Endothelial cell (in vitro differentiated cells): ENCODE measurements at places on chromosomes 11 and 22.

- peaks cover 15% of the 10 kb centered on the region for H3K36me3 ChIP-seq
- no peaks in the 10 kb centered on the region for H3K4me1 ChIP-seq
- no peaks in the 10 kb centered on the region for H3K27me3 ChIP-seq
- no peak for DNase-seq
- H3K4me3 ChIP-seq: no peak overlapping the region
Observed at GRCh38 chr11:74138021-74138420, 32.8 kb downstream of the C2CD3 start.

DNA sequence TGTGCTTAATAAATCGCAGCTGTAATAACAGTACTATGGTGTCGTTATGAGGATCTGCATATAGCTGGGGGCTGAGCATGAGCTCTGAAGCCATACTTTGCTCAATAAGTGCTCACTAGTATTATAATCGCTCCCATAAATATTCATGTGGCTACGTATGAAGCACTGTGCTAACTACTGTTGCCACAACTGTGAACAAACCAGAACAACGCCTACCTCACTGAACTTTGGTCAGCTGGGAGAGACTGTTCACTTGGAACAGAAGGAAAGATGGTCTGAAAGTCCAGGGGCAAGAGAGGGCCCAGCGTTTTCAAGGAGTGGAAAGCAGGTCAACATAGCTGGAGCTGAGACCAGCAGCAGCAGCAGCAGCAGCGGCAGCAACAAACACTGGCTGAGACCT is 141.6 kb downstream of the EFCAB6 start:
- H3K4me3 ChIP-seq: no peak overlapping the region
- no peaks in the 10 kb centered on the region for H3K27me3 ChIP-seq
- no peak overlapping the region for H3K27ac ChIP-seq
- H3K36me3 ChIP-seq: no peaks in the 10 kb centered on the region
- no peaks in the 10 kb centered on the region for H3K4me1 ChIP-seq
- DNase-seq: no peak

GRCh38 chr11:124919898-124920297 is 848 bp downstream of the HEPN1 start:
- no peaks in the 10 kb centered on the region for H3K36me3 ChIP-seq
- no peak overlapping the region for H3K4me3 ChIP-seq
- H3K27ac ChIP-seq: no peak overlapping the region
- peaks cover 15% of the 10 kb centered on the region for H3K27me3 ChIP-seq
- peaks cover 10% of the 10 kb centered on the region for H3K4me1 ChIP-seq
- DNase-seq: no peak

DNA sequence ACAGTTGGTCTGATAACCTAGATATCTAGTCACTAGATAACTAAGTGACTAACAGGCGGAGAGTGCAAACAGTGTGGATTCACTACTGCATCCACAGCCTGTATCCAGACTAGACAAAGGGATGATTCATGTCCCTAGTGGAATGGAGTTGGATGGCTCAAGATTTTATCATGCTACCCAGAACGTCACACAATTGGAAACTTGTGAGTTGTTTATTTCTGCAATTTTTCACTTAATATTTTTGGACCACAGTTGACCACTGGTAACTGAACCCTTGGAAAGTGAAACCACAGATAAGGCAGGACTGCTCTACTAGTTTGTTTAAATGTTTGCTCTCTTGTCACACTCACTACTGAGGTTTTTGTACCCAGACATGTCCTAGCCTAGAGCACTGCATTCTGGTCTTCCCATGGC is 76.0 kb downstream of the UBASH3B start:
- peak overlapping the region; percentile 58 for H3K27ac ChIP-seq
- H3K4me3 ChIP-seq: no peak overlapping the region
- no peak for DNase-seq
- peaks cover 6% of the 10 kb centered on the region for H3K27me3 ChIP-seq
- peaks cover 3% of the 10 kb centered on the region for H3K36me3 ChIP-seq
- peaks cover 39% of the 10 kb centered on the region for H3K4me1 ChIP-seq

GRCh38 chr22:31530823-31531195 is 34.5 kb downstream of the SFI1 start:
- no peak for DNase-seq
- no peaks in the 10 kb centered on the region for H3K4me1 ChIP-seq
- no peaks in the 10 kb centered on the region for H3K27me3 ChIP-seq
- no peak overlapping the region for H3K4me3 ChIP-seq

- no peak overlapping the region for H3K27ac ChIP-seq
- H3K4me1 ChIP-seq: no peaks in the 10 kb centered on the region
- DNase-seq: no peak
- H3K4me3 ChIP-seq: no peak overlapping the region
- peaks cover 6% of the 10 kb centered on the region for H3K27me3 ChIP-seq
Observed at GRCh38 chr11:113518716-113519495, 43.7 kb upstream of the DRD2 start.

DNA sequence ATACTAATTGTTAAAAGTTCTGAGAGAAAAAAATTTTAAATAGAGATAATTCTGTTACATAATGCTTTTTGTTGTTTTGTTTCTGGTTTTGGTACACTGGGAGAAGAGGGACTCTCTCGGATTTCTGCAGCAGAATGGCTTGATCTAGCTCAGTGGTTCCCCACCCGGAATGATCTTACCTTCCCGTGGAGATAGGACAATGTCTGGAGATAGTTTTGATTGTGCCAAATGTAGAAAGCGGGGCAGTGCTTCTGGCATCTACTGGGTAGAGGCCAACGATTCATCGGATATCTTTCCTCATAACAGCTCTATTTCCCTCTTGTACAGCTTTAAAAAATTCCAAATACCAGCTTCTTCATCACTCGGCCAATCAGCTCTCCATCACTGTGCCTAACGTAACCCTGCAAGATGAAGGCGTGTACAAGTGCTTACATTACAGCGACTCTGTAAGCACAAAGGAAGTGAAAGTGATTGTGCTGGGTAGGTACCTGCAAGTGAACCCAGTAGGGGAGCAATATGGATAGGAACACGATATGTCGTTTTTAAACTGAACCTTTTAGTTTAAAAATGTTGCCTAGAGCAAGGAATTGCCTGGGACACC is 13.2 kb downstream of the CRTAM start:
- DNase-seq: no peak
- no peaks in the 10 kb centered on the region for H3K27me3 ChIP-seq
- peaks cover 3% of the 10 kb centered on the region for H3K4me1 ChIP-seq
- no peaks in the 10 kb centered on the region for H3K36me3 ChIP-seq
- no peak overlapping the region for H3K27ac ChIP-seq

DNA sequence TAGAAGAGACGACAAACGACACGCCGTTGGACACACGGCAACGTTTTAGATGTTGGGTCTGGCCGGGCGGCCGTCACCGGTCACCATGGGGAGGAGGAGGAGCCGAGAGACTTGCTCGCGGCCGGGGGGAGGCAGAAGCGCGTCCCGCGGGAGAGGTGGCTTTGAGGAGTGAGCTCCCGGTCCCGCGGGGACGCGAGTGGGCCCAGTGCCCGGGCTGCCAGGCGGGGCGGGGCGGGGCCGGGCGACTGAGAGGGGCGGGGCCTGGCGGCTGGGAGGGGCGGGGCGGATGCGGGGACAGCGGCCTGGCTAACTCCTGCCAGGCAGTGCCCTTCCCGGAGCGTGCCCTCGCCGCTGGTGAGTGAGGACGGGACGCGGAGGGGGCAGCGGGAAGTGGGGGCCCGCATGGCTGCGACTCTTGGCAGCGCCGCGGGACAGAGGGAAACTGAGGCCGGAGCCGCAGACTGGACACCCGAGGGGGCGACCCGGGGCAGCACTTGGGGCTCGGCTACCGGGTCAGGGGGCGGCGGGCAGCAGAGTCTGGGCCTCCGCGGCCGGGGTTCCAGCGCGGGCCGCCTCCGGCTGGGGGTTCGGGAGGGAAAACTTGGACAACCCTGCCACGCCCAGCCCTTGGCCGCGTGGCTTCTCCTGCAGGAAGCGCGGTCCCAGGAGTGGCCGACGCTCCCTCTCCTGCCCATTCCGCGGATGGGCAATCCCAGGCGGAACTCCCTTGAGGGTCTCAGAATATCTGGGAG is at the start of gene TSPO:
Gene TSPO (plus strand): TSS at position 309 of the 752 bp plus-strand sequence. CDS start 7,680 bp downstream, outside the sequence.
- H3K27me3 ChIP-seq: peaks cover 7% of the 10 kb centered on the region
- H3K27ac ChIP-seq: no peak within 1 kb of the TSS
- peaks cover 12% of the 10 kb centered on the region for H3K4me1 ChIP-seq
- no peaks in the 10 kb centered on the region for H3K36me3 ChIP-seq
- H3K4me3 ChIP-seq: peak within 1 kb of the TSS; percentile 90

GRCh38 chr22:28656181-28656580 is 23.5 kb downstream of the TTC28 start:
- peak; percentile 6 for DNase-seq
- H3K4me1 ChIP-seq: peaks cover 10% of the 10 kb centered on the region
- H3K36me3 ChIP-seq: peaks cover 5% of the 10 kb centered on the region
- H3K27ac ChIP-seq: peak overlapping the region; percentile 13

GRCh38 chr11:73391665-73392064 is 15.5 kb downstream of the RELT start:
- no peak for DNase-seq
- no peak overlapping the region for H3K27ac ChIP-seq
- no peaks in the 10 kb centered on the region for H3K36me3 ChIP-seq
- peaks cover 30% of the 10 kb centered on the region for H3K4me1 ChIP-seq
- H3K4me3 ChIP-seq: no peak overlapping the region

DNA sequence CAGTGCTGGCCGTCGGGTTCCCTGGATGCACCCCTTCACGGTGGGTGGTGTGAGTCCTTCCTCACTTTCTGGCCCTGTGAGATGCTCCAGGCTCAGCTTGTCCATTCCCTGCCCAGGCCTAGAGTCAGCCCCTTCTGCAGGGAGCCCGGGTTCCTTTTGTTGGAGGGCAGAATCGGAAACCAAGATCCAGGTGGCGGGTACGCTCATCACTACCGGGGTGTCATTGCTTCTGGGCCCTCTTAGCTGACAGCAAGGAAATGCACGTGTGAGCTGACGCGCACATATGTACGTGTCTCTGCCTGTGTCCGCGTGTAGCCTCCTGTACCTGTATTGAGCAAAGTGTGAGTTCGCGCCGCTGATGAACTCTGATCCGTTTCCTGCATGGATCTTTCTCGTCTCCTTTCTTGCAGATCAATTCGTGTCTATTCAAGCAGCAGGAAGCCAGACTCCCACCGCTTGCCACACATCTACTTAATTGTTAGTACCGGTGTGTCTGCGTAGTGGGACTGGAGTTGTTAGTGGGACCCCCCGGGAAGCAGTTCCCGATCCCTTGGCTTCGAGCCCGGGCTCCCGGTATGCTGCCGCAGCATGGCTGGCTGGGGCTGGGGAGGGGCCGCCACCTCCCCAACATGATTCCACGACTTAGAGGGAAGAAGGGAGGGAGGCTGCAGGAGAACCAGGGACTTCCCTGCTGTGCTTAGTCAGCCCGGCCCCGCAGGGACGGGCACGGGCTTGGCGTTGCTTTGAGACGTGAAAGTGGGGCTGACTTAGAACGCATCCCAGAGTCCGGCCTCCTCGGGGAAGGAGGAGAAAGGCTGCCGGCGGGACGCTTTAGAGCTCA is 35.9 kb upstream of the GRAMD4 start:
- peaks cover 6% of the 10 kb centered on the region for H3K27me3 ChIP-seq
- H3K27ac ChIP-seq: no peak overlapping the region
- no peak for DNase-seq
- peaks cover 5% of the 10 kb centered on the region for H3K4me1 ChIP-seq
- H3K36me3 ChIP-seq: no peaks in the 10 kb centered on the region

DNA sequence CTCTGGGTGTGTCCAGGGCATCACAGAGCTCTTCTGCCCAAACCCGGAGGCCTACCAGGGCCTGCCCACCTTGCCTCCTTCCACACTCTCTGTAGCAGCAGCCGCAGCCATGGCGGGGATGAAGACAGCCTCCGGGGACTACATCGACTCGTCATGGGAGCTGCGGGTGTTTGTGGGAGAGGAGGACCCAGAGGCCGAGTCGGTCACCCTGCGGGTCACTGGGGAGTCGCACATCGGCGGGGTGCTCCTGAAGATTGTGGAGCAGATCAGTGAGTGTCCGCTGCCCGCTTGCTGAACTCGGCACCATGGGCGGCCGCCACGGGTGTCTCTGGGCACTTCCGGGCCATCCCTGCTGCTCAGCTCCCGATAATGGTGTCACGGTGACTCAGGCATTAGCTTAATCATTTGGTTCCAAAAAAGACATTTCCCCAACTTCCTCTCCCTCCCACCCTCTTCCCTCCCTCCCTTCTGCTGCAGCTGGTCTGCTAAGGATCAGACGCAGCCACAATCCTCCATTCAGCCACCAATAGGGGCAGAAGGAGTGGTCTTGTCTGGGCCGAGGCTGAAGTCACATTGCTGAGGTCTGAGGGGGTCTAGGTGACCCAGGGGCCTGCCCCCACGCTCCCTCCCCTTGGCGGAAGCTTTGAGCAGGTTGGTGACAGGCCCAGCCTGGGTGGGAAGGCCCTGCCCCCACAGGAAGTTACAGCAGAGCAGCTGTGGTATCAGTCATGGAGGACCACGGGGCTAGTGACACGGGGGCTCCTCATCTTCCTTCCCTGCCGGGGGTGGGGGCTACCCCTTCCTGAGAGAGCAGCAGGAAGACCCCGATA is 950 bp downstream of the FERMT3 start:
- no peak for DNase-seq
- H3K27ac ChIP-seq: peak overlapping the region; percentile 36
- no peak overlapping the region for H3K4me3 ChIP-seq
- H3K36me3 ChIP-seq: peaks cover 19% of the 10 kb centered on the region
- peaks cover 33% of the 10 kb centered on the region for H3K4me1 ChIP-seq
- H3K27me3 ChIP-seq: peaks cover 7% of the 10 kb centered on the region

- no peak overlapping the region for H3K27ac ChIP-seq
- H3K27me3 ChIP-seq: peaks cover 5% of the 10 kb centered on the region
- DNase-seq: no peak
- no peak overlapping the region for H3K4me3 ChIP-seq
- H3K4me1 ChIP-seq: no peaks in the 10 kb centered on the region
- no peaks in the 10 kb centered on the region for H3K36me3 ChIP-seq
Observed at GRCh38 chr11:64447831-64448598, 89.1 kb downstream of the RPS6KA4 start.

GRCh38 chr11:84923489-84923888 is 703.7 kb downstream of the DLG2 start:
- H3K4me1 ChIP-seq: peaks cover 11% of the 10 kb centered on the region
- H3K4me3 ChIP-seq: no peak overlapping the region
- no peak for DNase-seq
- H3K27me3 ChIP-seq: no peaks in the 10 kb centered on the region
- no peak overlapping the region for H3K27ac ChIP-seq

DNA sequence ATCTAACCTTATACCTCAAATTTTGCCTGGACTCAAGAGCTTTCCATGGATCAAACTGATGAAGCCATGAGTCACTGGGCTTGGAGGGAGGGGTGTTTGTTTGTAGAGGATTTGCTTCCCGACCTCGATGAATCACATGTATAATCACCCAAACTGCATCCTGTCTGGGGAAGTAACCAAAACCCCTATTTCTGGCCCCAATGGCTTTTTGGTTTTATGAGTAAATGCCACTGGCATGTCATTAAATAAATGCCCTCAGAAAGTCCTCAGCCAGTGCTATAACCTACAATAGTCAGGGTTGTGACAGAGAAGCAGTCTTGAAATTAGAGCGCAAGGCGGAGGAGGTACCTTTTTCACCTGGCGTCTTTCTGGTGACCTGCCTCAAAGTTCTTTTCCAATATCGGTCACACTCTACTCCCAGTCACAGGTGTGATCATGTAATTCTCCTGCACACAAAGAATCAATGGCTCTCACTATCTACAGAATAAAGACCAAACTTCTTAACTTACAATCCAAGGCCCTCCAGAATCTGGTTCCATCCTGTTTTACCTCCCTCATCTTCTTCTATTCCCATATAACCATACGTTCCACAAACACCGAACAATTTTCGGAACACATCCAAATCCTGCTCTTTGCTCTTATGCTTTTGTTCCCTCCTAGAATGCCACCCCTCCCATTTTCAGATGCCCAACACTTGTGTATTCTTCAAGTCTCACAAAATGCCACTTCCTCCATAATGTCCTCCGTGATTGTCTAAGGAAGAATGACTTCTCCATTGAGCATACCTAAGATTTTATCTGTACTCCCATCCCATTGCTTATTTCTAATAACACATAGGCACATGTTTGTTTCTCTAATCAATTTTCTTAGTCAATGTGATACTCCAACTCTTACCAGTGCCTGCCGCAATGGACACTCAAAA is 81.3 kb upstream of the BLID start:
- no peaks in the 10 kb centered on the region for H3K36me3 ChIP-seq
- H3K4me3 ChIP-seq: no peak overlapping the region
- no peak for DNase-seq
- no peak overlapping the region for H3K27ac ChIP-seq
